ENCODE measurements at places on chromosomes 5 and 9. TPM values are rescaled to one million over a fixed set of nuclear protein-coding genes. Genes with fewer than 3 reads are reported as not detected.

DNA sequence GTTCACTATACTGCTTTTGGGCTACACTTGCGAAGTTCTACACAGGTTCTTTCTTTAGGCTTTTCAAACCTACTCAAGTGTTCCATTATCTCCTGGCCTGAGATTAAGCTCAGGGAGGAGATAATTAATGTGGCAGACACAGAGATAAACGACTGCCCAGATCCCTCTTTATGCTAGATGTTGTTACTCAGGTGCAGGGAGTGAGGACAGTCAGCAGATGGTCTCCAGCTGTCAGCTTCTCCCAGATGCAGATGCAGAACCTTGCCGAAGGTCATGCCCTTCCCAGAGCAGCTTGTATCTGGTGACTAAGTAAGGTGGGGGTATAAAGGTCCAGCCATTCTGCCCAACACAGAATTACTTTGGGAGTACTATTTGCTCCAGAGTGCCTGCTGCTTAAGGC is 166.2 kb downstream of the ZNF462 start:
- no peak for DNase-seq
- no peak overlapping the region for H3K4me3 ChIP-seq
- no peaks in the 10 kb centered on the region for H3K4me1 ChIP-seq
- no peaks in the 10 kb centered on the region for H3K27me3 ChIP-seq

GRCh38 chr5:133662578-133662977 is 50.2 kb upstream of the FSTL4 start:
- no peak overlapping the region for H3K27ac ChIP-seq
- no peak overlapping the region for H3K4me3 ChIP-seq
- H3K27me3 ChIP-seq, result peaks cover 5% of the 10 kb centered on the region
- no peak for DNase-seq
- no peaks in the 10 kb centered on the region for H3K4me1 ChIP-seq

GRCh38 chr5:103234239-103234975 is 24.2 kb upstream of the MACIR start:
- no peaks in the 10 kb centered on the region for H3K36me3 ChIP-seq
- H3K27ac ChIP-seq, result no peak overlapping the region
- peaks cover 11% of the 10 kb centered on the region for H3K4me1 ChIP-seq

GRCh38 chr5:14161825-14162556 is 18.8 kb downstream of the TRIO start:
- H3K27me3 ChIP-seq, result no peaks in the 10 kb centered on the region
- peaks cover 8% of the 10 kb centered on the region for H3K4me1 ChIP-seq
- H3K27ac ChIP-seq, result peak overlapping the region; percentile 3
- H3K4me3 ChIP-seq, result no peak overlapping the region
- no peaks in the 10 kb centered on the region for H3K36me3 ChIP-seq
- DNase-seq, result no peak

GRCh38 chr5:114223866-114224265 is 138.0 kb upstream of the KCNN2 start:
- no peaks in the 10 kb centered on the region for H3K27me3 ChIP-seq
- no peak for DNase-seq
- H3K4me1 ChIP-seq, result no peaks in the 10 kb centered on the region
- no peak overlapping the region for H3K4me3 ChIP-seq

- H3K4me3 ChIP-seq, result no peak overlapping the region
- H3K4me1 ChIP-seq, result peaks cover 13% of the 10 kb centered on the region
- H3K27ac ChIP-seq, result peak overlapping the region; percentile 70
- no peaks in the 10 kb centered on the region for H3K27me3 ChIP-seq
- H3K36me3 ChIP-seq, result no peaks in the 10 kb centered on the region
These were observed 171.3 kb downstream of the GDNF start for GRCh38 chr5:37668524-37669047.

- no peaks in the 10 kb centered on the region for H3K4me1 ChIP-seq
- H3K36me3 ChIP-seq, result no peaks in the 10 kb centered on the region
- H3K27me3 ChIP-seq, result no peaks in the 10 kb centered on the region
- no peak for DNase-seq
- H3K4me3 ChIP-seq, result no peak overlapping the region
- no peak overlapping the region for H3K27ac ChIP-seq
These were observed 176.9 kb downstream of the RGS3 start for GRCh38 chr9:113640418-113640817.

The PCDHGB1 gene
- 10.5 TPM for total RNA-seq

- no peaks in the 10 kb centered on the region for H3K36me3 ChIP-seq
- H3K4me1 ChIP-seq, result no peaks in the 10 kb centered on the region
- H3K27me3 ChIP-seq, result no peaks in the 10 kb centered on the region
- no peak for DNase-seq
- no peak overlapping the region for H3K4me3 ChIP-seq
- H3K27ac ChIP-seq, result no peak overlapping the region
These were observed 442.7 kb upstream of the CD180 start for GRCh38 chr5:67639313-67639712.

The RETREG1 gene
- 33.2 TPM for total RNA-seq

GRCh38 chr5:171627936-171628632 is 157.5 kb upstream of the SMIM23 start:
- peaks cover 5% of the 10 kb centered on the region for H3K4me1 ChIP-seq
- peaks cover 28% of the 10 kb centered on the region for H3K27me3 ChIP-seq
- DNase-seq, result no peak
- H3K27ac ChIP-seq, result no peak overlapping the region

All from transverse colon (tissue), 4 donors.